NCI-H187 treated with DMSO at 0.1 percent for 48 hours (cell line): ENCODE measurements at places on chromosomes 12 and 14.

DNA sequence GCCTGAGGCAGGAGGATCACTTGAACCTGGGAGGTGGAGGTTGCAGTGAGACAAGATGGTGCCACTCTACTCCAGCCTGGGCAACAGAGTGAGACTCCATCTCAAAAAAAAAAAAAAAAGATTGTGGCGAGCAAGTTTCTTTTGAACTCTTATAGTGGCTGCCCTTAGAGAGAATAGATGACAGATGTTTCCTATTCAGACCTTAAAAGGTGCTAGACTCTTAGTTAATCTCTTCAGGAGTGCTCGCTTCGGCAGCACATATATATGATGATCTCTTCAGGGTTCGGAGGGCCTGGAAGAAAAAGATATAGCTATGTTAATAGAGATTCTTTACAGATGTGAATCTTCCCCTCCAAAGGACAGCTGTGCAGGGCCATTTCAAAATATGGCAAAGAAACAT lies 73.1 kb upstream of the AMN1 start:
- DNase-seq: no peak

DNA sequence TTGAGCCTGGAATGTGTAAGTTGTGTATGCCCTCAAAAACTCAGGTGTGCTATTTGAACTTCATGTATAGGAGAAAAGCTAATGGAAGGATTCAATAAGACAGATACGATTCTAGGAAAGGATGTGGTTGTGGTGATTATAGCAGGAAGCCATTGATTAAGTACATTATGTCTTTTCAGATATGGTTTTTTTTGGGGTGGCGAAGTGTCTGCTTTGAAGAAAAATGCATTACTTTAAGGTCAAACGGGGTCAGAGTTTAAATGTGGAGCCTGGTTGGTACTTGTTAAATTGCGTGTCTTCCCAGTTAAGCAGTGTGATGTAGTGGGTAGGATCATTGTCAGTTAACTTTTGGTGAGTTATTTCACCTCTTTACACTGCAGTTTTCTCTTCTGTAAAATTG lies 13.0 kb upstream of the NUP107 start:
- no peak for DNase-seq

DNA sequence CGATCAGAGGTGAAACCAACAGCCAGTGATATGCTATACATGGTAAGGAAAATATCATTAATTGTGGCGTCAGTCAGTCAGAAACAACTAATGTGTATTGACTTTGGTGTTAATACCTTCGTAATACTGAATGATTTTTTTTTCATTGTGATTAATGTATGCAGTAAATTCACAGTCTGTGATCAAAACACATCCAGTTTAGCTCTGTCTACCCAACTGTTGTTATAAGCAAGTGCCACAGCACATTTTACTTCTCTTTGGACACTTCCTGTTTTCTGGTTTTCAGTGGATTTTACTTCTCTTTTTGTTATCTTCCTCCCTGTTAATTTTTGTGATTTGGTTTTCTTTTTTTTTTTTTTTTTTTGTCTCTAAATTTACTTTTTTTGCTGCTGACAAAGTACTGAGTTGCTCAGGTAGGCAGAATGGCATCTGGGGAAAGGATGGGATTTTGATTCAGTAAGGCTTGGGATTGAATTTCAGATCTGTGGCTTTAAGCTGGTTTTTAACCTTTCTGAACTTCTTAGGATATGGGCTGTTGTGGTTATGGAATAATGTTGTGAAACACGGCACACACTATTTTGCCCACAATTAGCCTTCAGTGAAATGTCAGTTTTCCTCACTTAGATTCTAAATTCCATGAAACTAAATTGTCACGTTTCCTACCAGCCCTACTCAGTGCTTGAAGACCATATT lies 604 bp downstream of the GLIPR1 start:
- DNase-seq: no peak

GRCh38 chr12:107679336-107679735 lies 6.3 kb upstream of the PWP1 start:
- DNase-seq: no peak

- DNase-seq: no peak
Observed at GRCh38 chr14:60311417-60311816, 62.4 kb downstream of the PPM1A start.

DNA sequence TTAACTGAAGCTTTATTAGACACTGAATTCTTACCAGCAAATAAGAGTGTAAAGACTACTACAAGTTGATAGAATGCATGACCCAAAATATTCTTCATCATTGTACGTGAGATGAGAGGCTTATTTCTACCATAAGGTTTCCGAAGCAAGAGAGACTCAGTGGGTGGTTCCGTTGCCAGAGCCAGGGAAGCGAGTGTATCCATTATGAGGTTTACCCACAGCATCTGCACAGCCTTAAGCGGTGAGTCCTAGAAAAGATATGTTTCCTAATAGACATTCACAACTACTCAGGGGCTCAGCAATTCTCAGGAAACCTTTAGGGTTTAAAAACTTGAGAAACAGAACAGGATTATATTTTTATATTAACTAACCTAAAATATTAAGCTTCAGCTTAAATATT lies 77.8 kb upstream of the POC1B start:
- DNase-seq: no peak

- no peak for DNase-seq
Observed at GRCh38 chr14:100027771-100028490, 37.3 kb upstream of the EVL start.

- DNase-seq: no peak
Observed at GRCh38 chr12:20126601-20127000, 241.7 kb upstream of the PDE3A start.

- DNase-seq: no peak
Observed at GRCh38 chr14:92122351-92122677, 545 bp downstream of the CPSF2 start.

- no peak for DNase-seq
Observed at GRCh38 chr14:77139540-77140358, 1.8 kb downstream of the ZDHHC22 start.

DNA sequence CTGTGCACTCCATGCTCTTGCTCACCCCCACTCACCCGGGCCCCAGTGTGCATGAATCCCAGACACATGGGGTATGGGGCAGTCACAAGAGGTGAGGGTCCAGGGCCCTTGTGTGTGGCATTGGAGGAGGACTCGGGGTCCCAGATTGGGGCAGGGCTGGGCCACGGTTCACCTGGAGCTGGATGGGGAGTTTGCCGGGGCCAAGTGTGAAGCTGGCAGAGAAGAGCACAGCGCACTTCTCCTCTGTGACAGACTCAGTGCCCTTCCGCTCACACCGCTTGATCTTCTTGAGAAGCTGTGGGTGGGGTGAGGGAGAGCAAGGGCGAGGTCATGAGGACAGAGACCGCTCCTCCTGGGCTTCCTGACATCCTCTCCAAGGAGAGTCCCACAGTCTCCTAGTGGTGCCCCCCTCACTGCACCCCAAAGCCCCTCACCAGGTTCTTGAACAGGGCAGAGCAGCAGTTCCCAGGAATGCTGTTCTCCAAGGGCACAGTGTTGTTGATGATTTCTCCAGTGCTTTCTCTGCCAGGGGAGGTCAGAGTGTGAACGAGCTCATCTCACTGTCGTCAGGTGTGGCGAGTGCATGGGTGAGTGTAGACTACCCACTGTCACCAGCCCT lies 6.8 kb downstream of the STAT6 start:
- no peak for DNase-seq

GRCh38 chr14:31000629-31001338 lies 24.7 kb upstream of the AP4S1 start:
- no peak for DNase-seq

- no peak for DNase-seq
Observed at GRCh38 chr12:2934371-2934770, 24.8 kb upstream of the TEAD4 start.

- no peak for DNase-seq
Observed at GRCh38 chr14:77554816-77555599, 56.4 kb upstream of the ISM2 start.

DNA sequence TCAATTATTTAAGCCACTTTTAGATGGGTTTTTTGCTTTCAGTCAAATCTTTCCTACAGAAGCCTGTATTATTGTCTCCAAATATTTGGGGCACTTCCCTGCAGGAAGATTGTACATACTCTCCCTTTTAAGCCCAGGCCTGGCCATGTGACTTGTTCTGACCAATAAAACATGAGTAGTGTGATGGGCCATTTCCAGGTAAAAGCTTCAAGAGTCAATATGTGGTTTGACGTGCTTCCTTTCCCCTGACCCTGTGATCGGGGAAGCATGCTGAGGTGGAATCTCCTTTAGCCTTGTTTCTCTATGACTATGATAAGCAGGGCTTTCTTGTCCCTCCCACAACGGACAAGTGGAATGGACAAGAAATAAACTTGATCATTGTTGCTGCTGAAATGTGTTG lies 14.2 kb upstream of the NIN start:
- no peak for DNase-seq

DNA sequence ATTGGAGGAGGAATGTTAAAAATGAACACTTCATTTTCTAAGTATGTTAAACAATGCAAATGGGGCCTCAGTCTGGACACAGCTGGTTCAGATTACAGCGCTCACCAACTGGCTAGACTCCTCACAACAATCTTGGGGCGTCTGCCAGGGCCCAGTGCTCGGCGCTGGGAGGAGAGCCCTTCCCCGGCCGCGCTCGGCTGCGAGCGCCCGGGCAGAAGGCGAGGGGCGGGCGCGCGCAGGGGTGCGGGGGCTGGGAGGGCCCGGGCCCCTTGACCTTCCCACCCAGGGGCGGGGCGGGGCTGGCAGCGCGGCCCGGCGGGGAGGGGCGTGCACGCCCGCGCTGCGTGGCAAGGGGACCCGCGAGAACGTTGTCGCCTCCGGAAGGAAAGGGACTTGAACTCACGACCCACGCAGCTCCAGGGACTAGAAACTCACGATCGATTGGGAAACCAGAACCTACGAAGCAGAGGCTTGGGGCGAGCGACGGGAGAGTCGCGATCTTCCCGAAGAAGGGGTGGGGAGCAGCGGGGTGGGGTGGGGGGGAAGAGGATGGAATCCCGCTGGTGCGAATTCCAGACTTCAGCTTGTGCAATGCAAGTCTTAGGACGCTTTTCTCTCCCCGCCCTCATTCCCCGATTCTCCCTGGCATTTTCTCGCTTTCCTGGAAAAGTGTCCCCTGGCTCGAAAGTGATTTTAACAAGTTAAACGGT lies at the start of gene FBLN5:
Gene FBLN5, minus strand, starts transcription at position 220 of the 710 bp plus-strand sequence. CDS start 465 bp downstream, outside the sequence.
- no peak for DNase-seq

- DNase-seq: no peak
Observed at GRCh38 chr12:114691763-114692185, 7.8 kb upstream of the TBX3 start.

DNA sequence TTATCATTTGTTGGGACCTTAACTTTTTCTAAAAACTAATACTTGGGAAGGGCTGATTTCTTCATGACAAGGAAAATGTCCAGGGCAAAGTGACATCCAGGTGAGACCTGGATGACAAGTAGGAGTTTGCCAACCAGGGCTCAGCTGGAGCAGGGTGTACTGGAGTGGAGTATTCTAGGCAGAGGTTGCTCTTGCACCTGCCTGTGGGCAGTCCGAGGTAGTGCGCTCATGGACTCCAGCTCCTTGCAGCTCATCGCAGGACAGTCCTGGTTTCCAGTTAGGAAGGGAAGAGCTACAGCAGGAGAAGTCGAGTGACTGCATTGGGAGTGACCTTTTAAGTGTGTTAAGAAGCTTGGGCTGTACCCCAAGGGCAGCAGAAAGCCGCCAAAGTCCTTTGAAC lies 175.9 kb downstream of the PELI2 start:
- DNase-seq: no peak

- no peak for DNase-seq
Observed at GRCh38 chr12:1858456-1858855, 38.1 kb downstream of the LRTM2 start.

DNA sequence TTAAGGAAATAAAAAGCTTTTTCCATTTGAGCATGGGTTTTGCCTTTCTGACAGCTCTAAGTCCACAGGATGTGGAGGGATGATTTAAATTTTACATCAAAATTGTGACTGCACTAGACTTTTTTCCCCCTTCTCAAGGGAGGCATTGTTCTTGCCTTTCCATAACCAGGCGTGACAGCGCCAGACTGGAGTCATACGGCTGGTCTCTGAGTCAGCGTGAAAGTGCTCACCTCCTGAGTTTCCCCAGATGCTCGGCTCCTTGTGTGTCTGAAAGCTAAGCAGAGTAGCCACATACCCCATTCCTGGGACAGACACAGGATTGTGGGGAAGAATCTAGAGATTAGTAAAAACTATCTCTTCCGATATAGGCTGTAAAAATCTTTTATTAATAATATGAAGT lies 43.1 kb downstream of the SOX5 start:
- DNase-seq: no peak

GRCh38 chr12:113007166-113007565 lies 28.8 kb downstream of the OAS2 start:
- DNase-seq: no peak

DNA sequence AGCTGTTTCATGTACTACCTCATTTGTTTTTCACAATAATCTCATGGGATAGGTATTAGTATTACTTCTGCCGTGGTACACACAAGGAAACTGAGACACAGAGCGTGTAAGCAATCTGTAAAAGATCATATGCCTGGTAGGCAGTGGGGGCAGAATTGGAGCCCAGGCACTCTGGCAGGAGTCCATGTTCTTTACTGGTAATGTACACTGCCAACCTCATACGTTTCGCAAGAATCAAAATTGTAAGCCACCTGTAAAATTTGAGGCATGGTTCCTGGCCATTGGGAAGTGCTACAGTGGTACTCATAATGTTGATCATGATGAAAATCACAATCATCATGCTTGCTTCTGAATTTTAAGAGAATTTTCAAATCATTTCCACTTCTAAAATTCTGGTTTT lies 40.7 kb downstream of the TMTC1 start:
- DNase-seq: no peak

- DNase-seq: no peak
Observed at GRCh38 chr12:27257104-27257843, 13.2 kb downstream of the STK38L start.

DNA sequence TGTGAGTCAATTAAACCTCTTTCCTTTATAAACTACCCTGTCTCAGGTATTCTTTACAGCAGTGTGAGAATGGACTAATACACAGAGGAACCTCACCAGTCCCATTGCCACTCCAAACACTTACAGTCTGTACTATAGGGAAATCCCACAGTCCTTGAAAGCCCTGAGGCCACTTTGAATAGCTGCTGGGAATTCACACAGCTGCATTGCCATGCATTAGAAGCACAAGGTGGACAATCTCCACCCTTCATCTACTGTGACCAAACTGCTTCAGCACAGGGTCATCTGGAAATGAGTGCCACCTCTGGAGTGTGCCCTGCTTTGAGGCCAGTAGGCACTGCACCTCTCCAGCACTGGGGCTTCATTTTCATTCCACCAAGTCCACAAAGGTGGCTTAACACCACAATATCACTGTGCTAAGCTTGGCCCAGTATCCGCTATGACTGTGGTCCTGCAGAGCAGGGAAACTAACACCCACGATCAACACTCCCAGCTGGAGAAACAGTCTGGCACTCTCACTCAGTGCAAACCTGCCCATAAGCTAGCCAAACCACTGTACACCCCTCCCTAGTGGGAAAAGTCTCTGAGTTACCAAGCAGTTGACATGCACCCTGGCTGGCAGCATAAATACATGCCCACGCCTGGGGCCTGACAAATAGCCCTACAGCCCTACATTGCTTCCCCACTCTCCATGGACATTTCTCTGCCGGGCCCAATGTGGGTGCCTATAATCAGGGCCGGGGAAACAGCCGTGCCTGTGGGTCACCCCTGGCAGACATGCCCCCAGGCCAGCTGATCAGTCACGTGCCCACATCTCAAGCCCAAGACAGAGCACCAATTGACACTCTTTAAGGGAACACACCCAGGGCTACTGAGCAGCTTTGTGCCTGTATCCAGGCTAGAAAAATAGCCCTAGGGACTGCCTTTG lies 294.3 kb upstream of the MGAT4C start:
- no peak for DNase-seq
